Esophagus squamous epithelium (tissue), 5 donors: ENCODE measurements at places on chromosomes 3 and 15.

GRCh38 chr3:134651347-134652041, 672 bp upstream of the KY start:
- no peak for DNase-seq

- no peak for DNase-seq
Measured at GRCh38 chr15:88513195-88513594, 33.3 kb downstream of the DET1 start.

DNA sequence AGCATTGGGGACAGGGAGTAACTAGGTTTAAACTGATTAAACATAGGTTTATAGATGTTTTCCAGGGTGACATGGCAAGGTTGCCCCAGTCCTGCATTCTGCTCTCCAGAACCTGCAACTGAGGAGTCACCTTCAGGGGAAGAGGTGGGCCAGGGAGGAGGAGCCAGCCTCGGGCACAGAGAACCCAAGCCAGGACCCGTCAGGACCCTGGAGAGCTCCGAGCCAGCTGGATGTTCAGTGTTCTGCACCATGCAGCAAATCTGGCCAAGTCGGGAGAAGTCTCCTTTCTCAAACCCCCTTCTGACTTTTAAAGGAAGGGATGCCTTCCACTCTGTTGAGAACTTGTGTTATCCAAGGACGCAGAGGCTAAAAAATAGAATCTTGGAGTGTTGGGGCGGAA, 62.1 kb upstream of the SLC6A11 start:
- DNase-seq = no peak

DNA sequence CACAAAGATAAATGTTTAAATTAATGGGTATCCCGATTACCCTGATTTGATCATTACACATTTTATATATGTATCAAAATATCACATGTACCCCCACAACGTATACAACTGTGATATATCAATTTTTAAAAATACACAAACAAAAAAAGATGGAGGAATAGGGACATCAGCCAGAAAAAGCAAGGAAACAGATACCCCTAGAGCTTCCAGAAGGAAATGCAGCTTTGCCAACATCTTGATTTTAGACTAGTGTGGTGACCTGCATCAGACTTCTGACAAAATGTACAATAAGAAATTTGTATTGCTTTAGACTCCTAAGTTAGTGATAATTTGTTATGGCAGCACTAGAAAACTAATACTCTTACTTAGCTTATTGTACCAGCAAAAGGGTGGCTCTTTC, 483.8 kb downstream of the TUSC7 start:
- DNase-seq = no peak

- no peak for DNase-seq
Measured at GRCh38 chr3:43034200-43034599, 55.1 kb downstream of the GASK1A start.

DNA sequence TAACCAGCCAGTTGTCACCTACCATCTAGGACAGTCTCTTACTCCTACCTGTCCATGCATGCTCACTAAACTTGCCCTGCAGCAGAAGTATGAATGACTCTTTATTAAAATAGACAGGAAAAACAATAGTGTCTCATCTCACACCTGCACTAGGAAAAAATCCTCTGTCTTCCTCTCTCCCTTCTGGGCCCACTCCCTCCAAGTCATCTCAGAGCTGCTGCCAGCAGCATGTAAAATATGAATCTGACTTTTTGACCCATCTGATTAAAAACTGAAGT, 93.5 kb upstream of the THBS1 start:
- DNase-seq = no peak
